ENCODE measurements at places on chromosomes 11 and 22.
A peak's percentile ranks its signal among the peaks of the same experiment; 100 is the strongest.

DNA sequence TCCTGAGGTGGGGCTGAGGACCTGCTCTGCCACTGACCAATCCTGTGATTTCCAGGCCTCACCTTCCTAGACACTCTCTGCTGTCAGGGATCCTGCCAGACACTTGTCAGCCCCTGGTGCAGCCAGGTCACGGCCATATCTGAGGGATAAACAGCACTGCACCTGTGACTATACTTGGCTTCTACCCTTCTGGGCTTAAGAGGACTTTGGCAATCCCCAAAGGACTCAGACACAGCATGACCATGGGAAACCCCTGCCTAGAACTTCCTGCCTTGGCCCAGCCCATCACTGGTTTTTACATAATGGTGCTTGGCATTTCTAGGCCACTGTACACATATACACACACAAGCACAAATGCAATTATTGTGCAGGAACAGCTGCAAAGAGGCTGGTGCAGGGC lies 11.6 kb upstream of the OLFML1 start:
- no peak for DNase-seq

DNA sequence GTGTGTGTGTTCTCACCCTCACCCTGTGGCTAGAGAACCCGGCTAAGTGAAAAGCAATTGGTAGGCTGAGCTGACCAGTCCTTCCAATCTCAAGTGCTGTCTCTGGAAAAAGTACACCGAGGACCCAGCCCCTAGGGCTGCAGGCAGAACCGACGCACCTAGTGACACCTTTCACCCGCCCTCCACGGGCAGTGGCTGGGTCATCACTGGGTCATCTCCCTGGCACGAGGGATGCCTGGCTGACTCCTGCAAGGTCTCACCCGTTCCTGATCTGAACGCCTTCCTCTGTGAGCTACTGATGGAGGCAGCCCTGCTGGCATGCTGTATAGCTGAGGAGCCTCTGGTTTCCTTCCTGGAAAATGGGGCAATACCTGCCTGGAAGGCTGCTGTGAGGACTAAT lies 311.5 kb downstream of the NTM start:
- DNase-seq = no peak

GRCh38 chr22:30198921-30199320 lies 47.6 kb downstream of the LIF start:
- no peak for DNase-seq

GRCh38 chr11:78941226-78941851 lies 366.7 kb upstream of the NARS2 start:
- DNase-seq = no peak

- DNase-seq = no peak
Observed at GRCh38 chr22:39439170-39439569, 17.6 kb upstream of the MGAT3 start.

- no peak for DNase-seq
Observed at GRCh38 chr11:78189174-78189724, 530 bp downstream of the USP35 start.

- DNase-seq = no peak
Observed at GRCh38 chr11:75199412-75199955, 41.1 kb upstream of the TPBGL start.

DNA sequence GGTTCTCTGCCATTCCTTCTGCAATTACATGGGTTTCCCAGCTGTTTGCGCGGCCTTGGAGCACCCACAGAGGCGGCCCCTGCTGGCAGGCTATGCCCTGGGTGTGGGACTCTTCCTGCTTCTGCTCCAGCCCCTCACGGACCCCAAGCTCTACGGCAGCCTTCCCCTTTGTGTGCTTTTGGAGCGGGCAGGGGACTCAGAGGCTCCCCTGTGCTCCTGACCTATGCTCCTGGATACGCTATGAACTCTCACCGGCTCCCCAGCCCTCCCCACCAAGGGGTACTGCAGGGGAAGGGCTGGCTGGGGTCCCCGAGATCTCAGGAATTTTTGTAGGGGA lies 2.6 kb downstream of the RCE1 start:
- no peak for DNase-seq

GRCh38 chr11:6096417-6096816 lies 11.1 kb upstream of the OR56B4 start:
- DNase-seq = no peak

GRCh38 chr22:38284042-38284402 lies 11.2 kb upstream of the TMEM184B start:
- no peak for DNase-seq

DNA sequence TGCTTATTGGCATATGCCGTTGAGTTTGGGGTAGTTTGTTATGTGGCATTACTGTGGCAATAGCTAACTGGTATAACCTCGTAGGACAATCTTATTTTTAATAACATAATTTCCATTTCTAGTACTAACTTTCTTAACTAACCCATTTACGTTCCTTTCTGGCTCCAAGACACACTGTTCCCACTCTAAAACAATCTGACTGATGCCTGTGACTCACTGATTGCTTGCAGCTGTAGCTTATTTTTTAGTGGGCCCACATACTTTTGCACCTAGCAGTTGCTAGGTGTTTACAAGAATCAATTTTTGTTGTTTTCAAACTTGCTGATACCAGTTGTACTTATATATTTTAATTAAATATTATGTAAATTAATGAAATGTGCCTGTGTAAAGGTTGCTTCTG lies 52.2 kb downstream of the FAT3 start:
- no peak for DNase-seq

DNA sequence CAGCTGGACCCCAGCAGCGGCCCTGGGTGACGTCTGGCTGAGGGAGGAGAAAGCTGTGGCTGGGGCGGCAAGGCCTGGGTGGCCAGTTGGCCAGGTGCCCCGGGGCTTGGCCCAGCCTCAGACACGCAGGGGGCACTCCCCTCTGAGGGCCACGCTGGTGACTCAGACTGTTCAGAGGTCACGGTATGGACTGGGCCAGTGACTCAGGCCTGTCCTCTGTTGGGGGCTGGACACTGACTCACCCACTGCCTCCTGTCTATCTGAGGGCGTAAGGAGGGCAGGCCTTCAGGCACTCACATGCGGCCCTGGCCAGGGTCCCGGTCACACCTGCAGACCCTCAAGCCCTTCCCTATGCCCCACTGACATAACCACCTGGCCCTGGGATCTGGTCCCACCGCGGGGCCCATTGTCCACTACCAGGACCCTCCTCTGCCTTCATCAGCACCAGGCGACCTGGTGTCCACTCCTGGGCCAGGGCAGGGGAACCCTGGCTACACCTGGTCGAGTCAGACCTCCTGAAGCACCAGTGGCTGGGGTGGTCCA lies 3.7 kb upstream of the MUC5AC start:
- no peak for DNase-seq

- no peak for DNase-seq
Observed at GRCh38 chr11:113119074-113119473, 157.9 kb downstream of the NCAM1 start.

GRCh38 chr11:68113986-68114385 lies 7.2 kb downstream of the CHKA start:
- DNase-seq = no peak

- DNase-seq = no peak
Observed at GRCh38 chr22:49768077-49768910, 59.4 kb downstream of the BRD1 start.

DNA sequence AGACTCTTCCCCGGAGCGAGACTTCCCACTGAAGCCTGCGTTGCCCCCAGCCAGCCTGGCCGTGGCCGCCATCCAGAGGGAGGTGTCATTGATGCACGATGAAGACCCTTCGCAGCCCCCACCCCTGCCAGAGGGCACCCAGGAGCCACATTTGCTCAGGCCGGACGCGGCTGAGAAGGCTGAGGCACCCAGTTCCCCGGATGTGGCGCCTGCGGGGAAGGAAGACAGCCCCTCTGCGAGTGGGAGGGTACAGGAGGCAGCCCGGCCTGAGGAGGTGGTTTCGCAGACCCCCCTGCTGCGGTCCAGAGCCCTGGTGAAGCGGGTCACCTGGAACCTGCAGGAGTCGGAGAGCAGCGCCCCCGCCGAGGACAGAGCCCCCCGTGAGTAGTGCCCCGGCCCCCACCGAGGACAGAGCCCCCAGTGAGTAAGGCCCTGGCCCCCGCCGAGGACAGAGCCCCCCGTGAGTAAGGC lies 6.4 kb downstream of the IRF7 start:
- DNase-seq = no peak

GRCh38 chr11:46537537-46538295 lies 56.1 kb downstream of the AMBRA1 start:
- DNase-seq = peak; percentile 19

DNA sequence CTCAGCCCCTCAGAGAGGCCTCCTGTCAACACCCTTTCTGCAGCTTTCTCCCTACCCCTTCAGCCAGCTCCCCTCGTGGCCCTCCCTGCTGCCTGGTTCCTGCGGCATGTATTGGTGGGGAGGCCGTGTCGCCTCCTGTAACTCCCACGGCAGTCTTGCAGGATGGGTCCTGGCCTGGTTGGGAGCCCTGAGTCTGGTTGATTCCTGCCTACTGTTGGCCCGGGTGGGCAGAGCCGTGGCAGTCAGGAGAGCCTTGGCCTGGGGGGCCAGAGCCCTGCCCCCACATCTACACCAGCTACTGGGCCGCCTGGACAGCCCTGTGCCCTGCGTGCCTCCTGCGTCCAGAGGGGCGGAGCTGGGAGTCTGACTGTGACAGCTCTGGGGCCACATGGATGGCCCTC lies 30.3 kb upstream of the GRAMD4 start:
- DNase-seq = no peak

GRCh38 chr22:22928666-22929380 lies 41.2 kb downstream of the IGLL5 start:
- no peak for DNase-seq

DNA sequence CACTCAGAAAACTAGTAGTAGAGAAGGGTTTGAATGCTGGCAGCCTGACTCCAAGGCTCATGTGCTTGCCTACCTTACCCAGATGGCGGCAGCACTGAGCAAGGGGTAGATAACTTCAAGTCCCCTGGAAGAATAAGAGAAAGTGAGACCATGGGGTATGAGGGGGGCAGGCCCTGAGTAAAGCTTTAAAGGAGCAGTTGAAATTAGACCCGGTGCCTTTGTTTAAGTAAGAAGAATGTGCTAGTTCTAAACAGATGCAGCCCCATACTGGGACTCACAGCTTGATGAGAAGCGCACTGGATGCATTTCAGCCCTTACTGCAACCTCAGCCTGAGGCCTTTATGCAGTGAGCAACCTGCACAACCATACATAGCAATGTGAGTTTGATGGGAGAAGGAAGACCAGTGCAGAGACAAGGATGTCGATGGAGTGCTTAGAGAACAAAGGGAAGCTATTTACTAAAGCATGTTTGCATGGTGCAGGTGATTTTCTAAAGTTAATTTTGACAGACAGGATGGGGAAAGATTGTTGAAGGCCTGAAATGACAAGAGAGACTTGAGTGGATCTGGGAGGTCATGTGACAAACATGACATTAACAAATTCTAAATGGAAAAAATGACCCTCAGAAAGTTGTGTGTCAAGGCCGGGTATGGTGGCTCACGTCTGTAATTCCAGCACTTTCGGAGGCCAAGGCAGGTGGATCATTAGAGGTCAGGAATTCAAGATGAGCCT lies 27.1 kb upstream of the TMA7B start:
- DNase-seq = no peak

DNA sequence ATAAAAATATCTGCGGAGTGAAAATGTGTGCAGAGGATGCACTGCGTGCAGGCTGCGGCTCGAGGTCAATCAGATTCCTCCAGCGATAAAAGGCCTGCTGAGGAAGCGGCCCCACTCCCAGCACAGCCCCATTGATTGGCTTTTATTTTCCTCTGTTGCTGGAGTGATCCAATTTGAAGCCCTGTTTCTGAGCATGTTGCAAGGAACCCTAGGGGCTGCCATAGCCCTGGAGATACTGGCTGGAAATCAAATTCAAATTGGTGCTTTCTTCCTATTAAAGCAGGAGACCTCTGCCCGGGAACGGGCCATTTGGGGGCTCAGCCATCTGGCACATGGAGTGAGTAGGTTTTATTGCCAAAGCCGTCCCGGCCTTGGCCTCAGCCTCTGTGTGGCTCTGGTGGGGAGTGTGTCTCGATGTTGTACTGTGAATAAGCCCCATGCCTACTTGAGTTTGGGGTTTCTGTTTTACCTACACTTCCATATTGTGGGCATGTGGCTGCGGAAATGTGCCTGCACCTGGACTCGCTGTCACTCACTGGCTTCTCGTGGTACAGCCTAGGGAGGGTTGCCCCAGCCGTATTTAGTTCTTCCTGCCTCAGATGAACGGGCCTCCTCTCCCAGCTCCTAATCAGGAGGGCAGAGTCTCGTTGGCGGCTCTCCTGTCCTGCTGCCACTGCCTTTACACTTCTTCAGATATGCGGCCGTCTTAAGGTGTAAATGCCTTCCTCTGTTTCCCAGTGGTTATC lies 25.6 kb downstream of the PARVB start:
- DNase-seq = no peak

- no peak for DNase-seq
Observed at GRCh38 chr11:4975436-4975835, 19.2 kb upstream of the OR51L1 start.

GRCh38 chr11:125132596-125132995 lies 21.2 kb upstream of the TMEM218 start:
- no peak for DNase-seq

- DNase-seq = peak; percentile 5
Observed at GRCh38 chr11:267491-267994, 10.7 kb upstream of the NLRP6 start.

DNA sequence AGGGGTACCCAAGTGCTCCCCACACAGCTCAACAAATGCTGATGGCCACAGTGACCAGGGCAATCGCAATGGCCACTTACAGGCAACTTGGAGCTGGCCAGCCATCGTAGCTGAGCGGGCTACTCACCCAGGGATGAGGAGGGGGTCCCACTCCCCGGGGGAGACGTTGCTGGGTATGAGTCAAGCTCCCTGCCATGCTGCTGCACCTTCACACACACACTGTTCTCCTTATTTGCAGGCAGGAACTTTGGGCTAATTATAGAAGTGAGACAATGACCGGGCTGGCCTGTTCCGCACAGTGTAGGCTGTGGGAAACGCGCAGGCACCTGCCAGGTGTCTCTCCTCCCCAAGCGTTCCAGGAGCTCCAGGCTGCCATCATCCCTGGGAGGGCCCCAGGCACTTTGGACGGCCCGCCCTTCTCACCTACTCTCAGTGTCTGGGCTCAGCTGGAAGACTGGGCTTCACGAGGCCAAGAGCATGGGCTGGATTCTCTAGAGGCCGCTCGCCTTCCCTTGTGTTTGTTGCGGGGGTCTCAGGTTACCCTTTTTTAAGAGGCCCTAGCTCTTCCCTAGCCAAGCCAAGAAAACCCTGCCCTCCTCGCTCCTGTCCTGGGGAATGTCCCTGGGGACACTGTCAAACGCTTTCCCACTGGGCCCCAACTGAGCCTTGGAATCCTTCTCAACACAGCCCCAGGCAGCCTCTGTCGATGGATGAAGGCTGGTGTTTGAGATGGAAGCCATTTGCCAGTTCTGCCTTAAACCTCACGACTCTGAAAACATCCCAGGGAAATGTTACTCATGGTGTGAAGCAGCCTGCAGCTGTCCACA lies 73.0 kb downstream of the RTL6 start:
- DNase-seq = no peak

GRCh38 chr11:88312628-88313027 lies 24.9 kb downstream of the CTSC start:
- no peak for DNase-seq

DNA sequence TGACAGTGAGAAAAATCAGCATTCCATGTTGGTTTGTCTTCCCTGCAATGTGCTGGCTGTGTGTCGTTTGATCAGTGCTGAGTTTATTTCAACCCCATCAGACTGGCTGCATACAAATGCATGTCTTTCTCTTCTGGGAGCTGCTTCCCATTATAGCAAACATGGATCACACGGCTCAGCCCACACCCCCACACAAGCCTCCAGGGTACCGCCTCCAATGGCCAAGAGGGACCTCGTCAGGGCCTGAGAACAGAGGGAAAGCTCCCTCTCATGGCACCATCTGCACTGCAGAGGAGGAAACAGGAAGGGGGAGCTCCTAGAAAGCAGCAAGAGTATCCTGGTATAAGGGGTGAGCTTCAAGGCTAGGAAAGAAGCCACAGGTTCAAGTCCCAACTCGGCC lies 214.2 kb downstream of the LARGE1 start:
- DNase-seq = no peak

Data from GF-D8 (cell line).